ENCODE measurements at places on chromosomes 11 and 22.
A peak's percentile ranks its signal among the peaks of the same experiment; 100 is the strongest.

DNA sequence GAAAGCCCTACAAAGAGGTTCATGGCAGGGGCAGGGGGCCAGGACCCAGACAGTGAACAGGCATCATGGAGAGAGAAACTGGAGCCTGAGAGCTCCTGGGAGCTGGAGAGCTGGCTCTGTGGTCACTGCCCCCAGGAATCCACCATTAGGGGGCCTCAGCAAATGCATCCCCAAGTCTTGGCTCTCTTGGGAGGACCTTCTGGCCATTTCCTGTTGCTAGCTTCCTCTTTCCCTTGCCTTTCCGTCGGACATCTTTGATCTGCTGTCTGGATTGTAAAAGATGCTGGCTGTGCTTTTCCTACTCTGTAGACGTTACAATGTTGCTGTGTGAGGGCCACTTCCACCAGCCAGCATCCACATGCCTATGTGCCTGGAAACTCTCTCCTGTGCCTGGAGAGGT lies 7.1 kb upstream of the CRYBB2 start:
- no peak for DNase-seq

DNA sequence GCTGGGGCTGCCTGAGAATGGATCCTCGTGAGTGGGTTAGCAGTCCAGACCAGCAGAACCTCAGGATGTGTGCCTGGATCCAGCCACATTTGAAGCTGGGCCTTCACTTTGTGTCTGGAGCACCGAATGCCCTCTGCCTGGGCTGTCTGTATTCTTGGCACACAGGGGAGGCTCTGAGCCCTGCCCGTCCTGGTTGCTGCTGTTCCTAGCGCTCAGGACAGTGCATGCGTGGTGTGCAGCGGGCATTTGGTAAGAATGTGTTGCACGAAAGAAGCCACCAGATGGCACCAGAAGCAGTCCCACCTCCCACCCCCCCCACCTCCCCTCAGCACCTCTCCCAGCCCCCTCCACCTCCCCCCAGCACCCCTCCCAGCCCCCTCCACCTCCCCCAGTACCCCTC lies 4.1 kb upstream of the MAPK11 start:
- DNase-seq: peak; percentile 38

DNA sequence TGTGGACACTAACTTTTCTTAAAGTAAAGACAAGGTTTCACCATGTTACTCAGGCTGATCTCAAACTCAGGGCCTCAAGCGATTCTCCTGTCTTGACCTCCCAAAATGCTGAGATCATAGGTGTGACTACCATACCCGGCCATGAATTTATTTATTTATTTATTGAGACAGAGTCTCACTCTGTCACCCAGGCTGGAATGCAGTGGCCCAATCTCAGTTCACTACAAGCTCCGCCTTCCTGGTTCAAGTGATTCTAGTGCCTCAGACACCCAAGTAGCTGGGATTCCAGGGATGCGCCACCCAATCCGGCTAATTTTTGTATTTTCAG lies 29.7 kb upstream of the PCF11 start:
- DNase-seq: no peak

DNA sequence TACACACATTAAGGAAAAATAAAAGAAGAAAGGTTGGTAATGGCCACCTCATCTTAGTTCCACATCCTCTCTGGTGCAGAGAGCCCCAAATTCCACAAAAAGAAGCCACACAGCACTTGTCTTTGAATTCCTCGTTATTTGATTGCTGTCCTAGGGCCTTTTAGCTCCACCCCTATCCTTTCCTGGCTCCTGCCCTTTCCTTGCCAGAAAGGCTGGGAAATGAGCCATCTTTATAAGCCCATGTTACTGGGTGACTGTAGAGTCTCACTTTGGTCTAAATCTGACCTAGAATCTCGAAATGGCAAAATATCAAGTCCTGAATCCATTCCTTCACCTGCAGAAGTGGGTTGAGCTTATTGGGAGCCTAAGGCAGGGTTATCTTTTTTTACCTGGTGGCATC lies 4.3 kb upstream of the TMEM132A start:
- no peak for DNase-seq

GRCh38 chr11:133047036-133047770 lies 485.1 kb downstream of the OPCML start:
- no peak for DNase-seq

GRCh38 chr11:131391176-131391575 lies 20.8 kb downstream of the NTM start:
- no peak for DNase-seq

Data from kidney glomerular epithelial cell (primary cell).